ENCODE measurements at places on chromosomes 2 and 18.

DNA sequence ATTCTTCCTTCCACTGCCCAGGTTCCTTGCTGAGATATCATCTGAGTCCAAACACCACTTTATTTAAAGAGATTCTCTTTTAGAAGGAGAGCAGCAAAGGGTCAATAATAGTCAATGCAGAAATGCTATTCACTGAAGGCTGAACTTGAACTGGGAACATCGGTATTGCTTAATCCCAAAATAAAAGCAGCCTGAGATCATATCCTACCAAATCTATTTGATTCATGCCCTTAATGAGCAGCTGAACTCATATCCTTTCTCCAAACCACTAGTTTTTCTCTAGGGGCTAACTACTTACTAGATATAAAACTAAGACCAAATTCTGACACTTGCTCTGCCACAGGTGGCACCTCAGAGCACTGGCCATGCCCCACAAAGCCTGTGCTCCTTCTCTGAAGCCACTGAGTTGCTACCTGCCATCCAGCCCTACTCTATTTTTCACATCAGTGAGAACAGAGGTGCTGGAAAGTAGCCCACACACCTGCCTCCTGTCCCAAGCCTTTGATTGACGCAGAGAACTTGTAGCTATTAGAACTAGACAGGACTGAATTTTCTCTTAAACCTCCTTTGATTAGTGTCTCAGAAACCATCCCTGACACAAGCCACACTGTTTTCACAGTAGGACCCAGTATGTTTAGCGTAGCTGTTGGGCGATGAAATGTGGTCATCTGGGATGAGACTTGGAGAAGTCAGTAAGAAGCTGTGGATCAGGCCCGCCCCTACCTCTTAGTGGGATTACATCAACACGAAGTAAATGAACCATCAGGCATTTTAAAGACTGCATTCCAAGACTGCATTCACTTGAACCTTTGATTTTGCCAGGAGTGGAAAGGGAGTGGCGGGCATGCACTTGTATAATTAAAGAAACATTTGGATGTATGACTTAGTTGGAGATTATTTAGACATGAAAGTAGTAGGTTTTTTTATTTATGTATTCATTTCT lies 124.3 kb downstream of the RBMS1 start:
- no peak for DNase-seq

- no peak for DNase-seq
Measured at GRCh38 chr18:48889115-48889941, 61.4 kb downstream of the SMAD7 start.

GRCh38 chr2:168748461-168748860 lies 54.0 kb upstream of the NOSTRIN start:
- no peak for DNase-seq

DNA sequence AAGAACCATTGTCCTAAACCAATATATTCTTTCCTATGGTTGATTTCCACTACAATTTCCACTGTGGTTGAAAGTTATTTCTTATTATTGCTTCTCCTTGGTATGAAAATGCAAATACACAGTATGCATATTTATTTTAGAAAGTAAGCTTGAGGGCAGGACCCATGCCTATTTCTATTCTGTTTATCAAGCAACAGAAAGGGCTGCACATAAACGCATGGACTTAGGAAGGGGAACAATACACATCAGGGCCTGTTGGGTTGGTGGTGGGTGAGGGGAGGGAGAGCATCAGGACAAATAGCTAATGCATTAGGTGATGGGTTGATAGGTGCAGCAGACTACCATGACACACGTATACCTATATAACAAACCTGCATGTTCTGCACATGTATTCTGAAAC lies 20.7 kb downstream of the SLC4A3 start:
- no peak for DNase-seq

All from activated CD4-positive, alpha-beta T cell treated with anti-CD3 and anti-CD28 coated beads, Interleukin-2, Interleukin-4, amounts not matched to agents 100 ng/mL and 50 ng/mL, durations not matched to agents 16 hours and 8 hours (primary cell).